ENCODE measurements at places on chromosomes 3 and 15.

- H3K4me3 ChIP-seq = no peak overlapping the region
- no peak overlapping the region for H3K27ac ChIP-seq
- H3K36me3 ChIP-seq = no peaks in the 10 kb centered on the region
- DNase-seq = no peak
- peaks cover 82% of the 10 kb centered on the region for H3K27me3 ChIP-seq
- H3K4me1 ChIP-seq = peaks cover 10% of the 10 kb centered on the region
These were observed 6.3 kb upstream of the MECOM start for GRCh38 chr3:169669816-169670215.

DNA sequence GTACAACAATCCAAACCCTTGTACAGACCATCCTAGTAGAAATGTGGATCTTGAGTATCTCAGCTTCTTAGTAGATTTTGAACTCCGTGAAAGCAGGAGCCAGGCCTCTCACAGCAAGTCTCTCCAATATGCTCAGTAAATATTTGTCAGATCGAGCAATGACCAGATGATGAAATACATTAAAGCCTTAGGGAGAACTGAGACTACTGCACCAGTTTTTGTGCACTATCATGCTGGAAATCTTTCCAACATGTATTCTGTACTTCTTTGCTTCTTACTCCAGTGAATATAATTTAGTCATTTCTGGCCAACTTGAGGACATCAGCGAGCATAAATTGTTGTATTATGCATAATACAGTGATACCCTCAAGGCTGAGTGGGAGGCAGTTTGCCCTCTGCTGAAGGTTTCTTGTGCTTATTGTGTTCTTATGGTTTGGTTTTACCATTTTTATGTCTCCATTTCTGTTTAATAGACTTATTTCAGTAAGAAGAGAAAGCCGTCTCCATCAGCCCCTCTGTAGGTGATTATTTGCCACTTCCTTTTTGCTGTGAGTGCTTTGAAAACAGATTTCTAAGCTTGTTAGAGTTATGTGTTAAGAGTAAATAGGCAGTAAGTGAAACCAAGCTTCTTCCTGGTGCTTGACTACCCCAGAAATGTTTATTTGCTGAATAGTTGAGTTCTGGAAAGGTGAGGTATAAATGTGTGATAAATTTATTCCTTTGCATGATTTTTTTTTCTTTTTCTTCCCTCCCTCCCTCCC is 147.1 kb downstream of the PGPEP1L start:
- peak overlapping the region; percentile 80 for H3K27ac ChIP-seq
- peaks cover 39% of the 10 kb centered on the region for H3K4me1 ChIP-seq
- peak overlapping the region; percentile 36 for H3K4me3 ChIP-seq
- H3K27me3 ChIP-seq = no peaks in the 10 kb centered on the region
- no peak for DNase-seq

GRCh38 chr3:129087138-129087702 is 26.6 kb downstream of the GP9 start:
- H3K4me1 ChIP-seq = no peaks in the 10 kb centered on the region
- peaks cover 6% of the 10 kb centered on the region for H3K36me3 ChIP-seq
- no peak overlapping the region for H3K27ac ChIP-seq
- no peaks in the 10 kb centered on the region for H3K27me3 ChIP-seq
- H3K4me3 ChIP-seq = no peak overlapping the region
- no peak for DNase-seq

- no peaks in the 10 kb centered on the region for H3K4me1 ChIP-seq
- H3K4me3 ChIP-seq = no peak overlapping the region
- no peaks in the 10 kb centered on the region for H3K36me3 ChIP-seq
- no peaks in the 10 kb centered on the region for H3K27me3 ChIP-seq
- no peak for DNase-seq
These were observed 87.3 kb downstream of the NSUN3 start for GRCh38 chr3:94150113-94150512.

GRCh38 chr15:62877276-62877857 is 165.2 kb upstream of the TPM1 start:
- H3K36me3 ChIP-seq = no peaks in the 10 kb centered on the region
- H3K4me3 ChIP-seq = no peak overlapping the region
- peaks cover 10% of the 10 kb centered on the region for H3K4me1 ChIP-seq
- no peak for DNase-seq
- no peak overlapping the region for H3K27ac ChIP-seq

GRCh38 chr3:44894485-44894884 is 20.1 kb downstream of the TGM4 start:
- no peak overlapping the region for H3K27ac ChIP-seq
- no peak overlapping the region for H3K4me3 ChIP-seq
- H3K4me1 ChIP-seq = peaks cover 1% of the 10 kb centered on the region
- H3K36me3 ChIP-seq = no peaks in the 10 kb centered on the region
- no peaks in the 10 kb centered on the region for H3K27me3 ChIP-seq

DNA sequence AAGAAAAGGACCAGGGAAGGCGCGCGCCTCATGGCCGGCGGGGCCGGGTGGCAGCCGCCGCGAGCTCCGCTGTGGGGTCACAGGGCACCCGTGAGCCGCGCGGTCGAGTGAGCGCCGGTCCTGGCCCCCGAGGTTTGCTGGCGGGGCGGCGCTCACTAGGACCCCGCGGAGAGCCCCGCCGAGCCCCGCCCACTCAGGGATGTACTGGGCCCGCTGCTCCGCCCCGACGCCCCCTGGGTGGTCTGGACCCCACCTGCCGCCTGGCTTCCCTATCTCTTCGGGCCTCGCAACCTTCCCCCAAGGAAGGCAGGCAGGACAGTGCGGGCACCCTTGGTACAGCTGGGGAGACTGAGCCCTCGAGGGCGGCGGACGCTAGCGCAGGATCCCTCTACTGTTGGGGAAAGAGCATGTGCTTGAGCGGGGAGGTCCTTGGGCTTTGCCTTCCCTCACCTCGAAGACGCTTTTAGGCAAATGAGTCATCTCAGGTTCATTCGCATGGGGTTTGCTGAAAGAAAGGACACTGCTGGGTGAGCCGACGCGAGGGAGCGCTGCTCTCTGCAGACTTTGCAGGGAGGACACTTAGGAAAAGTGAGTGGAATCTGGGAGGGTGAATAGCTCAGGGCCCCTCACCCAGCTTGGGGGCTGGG is at the start of gene CHRNB4:
Gene CHRNB4 (minus strand): TSS at position 109 of the 647 bp plus-strand sequence. CDS start 77 bp downstream, at position 32.
- H3K4me3 ChIP-seq = peak within 1 kb of the TSS; percentile 56
- H3K27me3 ChIP-seq = peaks cover 23% of the 10 kb centered on the region
- H3K4me1 ChIP-seq = peaks cover 10% of the 10 kb centered on the region
- no peak within 1 kb of the TSS for H3K27ac ChIP-seq
- DNase-seq = no peak
- H3K36me3 ChIP-seq = no peaks in the 10 kb centered on the region

DNA sequence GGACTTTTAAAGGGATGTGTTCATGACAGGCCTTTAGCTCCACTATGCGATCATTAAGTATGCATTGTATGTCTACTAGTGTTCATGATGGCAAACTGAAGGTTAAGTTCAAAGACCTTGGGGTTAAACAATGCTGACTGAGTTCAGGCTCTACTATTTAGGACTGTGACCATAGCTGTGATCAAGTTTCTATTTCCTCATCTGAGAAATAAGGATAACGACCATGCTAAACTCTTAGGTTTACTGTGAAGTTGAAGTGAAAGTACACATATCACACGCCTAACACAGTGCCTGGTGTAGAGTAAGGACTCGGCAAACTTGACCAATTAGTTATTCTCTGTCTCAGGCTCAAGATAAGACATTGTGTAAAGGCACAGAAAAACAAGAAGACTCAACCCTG is 243.2 kb downstream of the MBNL1 start:
- no peak overlapping the region for H3K27ac ChIP-seq
- peaks cover 5% of the 10 kb centered on the region for H3K27me3 ChIP-seq
- no peaks in the 10 kb centered on the region for H3K36me3 ChIP-seq
- H3K4me3 ChIP-seq = no peak overlapping the region
- no peaks in the 10 kb centered on the region for H3K4me1 ChIP-seq

DNA sequence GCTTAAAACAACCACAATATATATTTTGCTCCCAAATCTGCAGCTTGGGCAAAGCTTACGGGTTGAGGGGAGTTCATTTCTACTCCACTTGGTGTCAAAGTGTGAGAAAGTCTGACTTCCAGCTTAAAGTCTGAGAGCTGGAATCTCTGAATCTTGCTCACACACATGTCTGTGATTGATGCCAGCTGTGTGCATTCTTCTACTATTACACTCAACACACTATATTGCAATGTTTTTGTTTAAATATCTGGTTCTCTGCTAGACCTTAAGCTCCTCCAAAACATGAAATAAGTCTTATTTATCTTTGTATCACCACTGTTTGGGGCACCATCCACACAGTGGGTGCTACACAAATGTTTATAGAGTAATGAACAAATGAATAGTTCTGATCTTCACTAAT is 36.7 kb upstream of the SECISBP2L start:
- H3K27me3 ChIP-seq = peaks cover 8% of the 10 kb centered on the region
- H3K4me3 ChIP-seq = no peak overlapping the region
- H3K4me1 ChIP-seq = no peaks in the 10 kb centered on the region
- no peaks in the 10 kb centered on the region for H3K36me3 ChIP-seq

- H3K4me3 ChIP-seq = no peak overlapping the region
- H3K27ac ChIP-seq = no peak overlapping the region
- no peaks in the 10 kb centered on the region for H3K36me3 ChIP-seq
- H3K27me3 ChIP-seq = no peaks in the 10 kb centered on the region
- H3K4me1 ChIP-seq = no peaks in the 10 kb centered on the region
- no peak for DNase-seq
These were observed 1278.0 kb downstream of the OTOL1 start for GRCh38 chr3:162774613-162775100.

GRCh38 chr15:33104212-33104611 is 90.3 kb downstream of the FMN1 start:
- peaks cover 57% of the 10 kb centered on the region for H3K27me3 ChIP-seq
- H3K4me1 ChIP-seq = peaks cover 12% of the 10 kb centered on the region
- peak; percentile 61 for DNase-seq
- no peak overlapping the region for H3K27ac ChIP-seq
- H3K36me3 ChIP-seq = no peaks in the 10 kb centered on the region
- peak overlapping the region; percentile 59 for H3K4me3 ChIP-seq

- H3K27ac ChIP-seq = no peak overlapping the region
- no peak overlapping the region for H3K4me3 ChIP-seq
- H3K4me1 ChIP-seq = peaks cover 16% of the 10 kb centered on the region
- peaks cover 36% of the 10 kb centered on the region for H3K27me3 ChIP-seq
These were observed 5.0 kb downstream of the TMEM207 start for GRCh38 chr3:190444576-190445145.

DNA sequence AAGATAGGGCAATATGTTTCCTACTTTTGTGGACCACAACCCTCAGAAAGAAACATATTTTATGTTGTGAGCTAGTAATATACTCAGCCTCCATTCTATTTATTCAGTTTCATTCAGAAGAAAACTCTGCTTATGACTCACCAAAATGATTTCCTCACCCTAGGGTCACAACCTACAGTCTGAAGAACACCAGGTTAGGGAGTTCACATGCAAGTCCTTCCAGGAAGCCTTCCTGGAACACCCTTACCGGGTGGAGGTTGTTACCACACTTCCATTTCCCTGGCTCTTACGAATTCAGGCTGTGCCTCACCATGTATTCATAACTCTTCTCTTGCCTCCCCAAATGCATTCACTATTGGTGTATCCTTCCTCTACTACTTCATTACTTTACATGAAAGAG is 228.0 kb upstream of the ADAMTS9 start:
- no peak for DNase-seq
- H3K4me3 ChIP-seq = no peak overlapping the region
- H3K27me3 ChIP-seq = no peaks in the 10 kb centered on the region
- no peak overlapping the region for H3K27ac ChIP-seq
- H3K4me1 ChIP-seq = no peaks in the 10 kb centered on the region

GRCh38 chr3:194836661-194837060 is 151.0 kb downstream of the FAM43A start:
- H3K36me3 ChIP-seq = no peaks in the 10 kb centered on the region
- no peaks in the 10 kb centered on the region for H3K4me1 ChIP-seq
- no peak for DNase-seq
- H3K27ac ChIP-seq = no peak overlapping the region
- H3K4me3 ChIP-seq = no peak overlapping the region

- no peaks in the 10 kb centered on the region for H3K4me1 ChIP-seq
- H3K27me3 ChIP-seq = no peaks in the 10 kb centered on the region
- no peak for DNase-seq
- no peak overlapping the region for H3K4me3 ChIP-seq
These were observed 126.1 kb upstream of the CTNNB1 start for GRCh38 chr3:41073190-41073589.

GRCh38 chr15:81060470-81060869 is 59.7 kb downstream of the TLNRD1 start:
- H3K4me1 ChIP-seq = peaks cover 3% of the 10 kb centered on the region
- no peaks in the 10 kb centered on the region for H3K36me3 ChIP-seq
- H3K27me3 ChIP-seq = peaks cover 18% of the 10 kb centered on the region
- H3K27ac ChIP-seq = no peak overlapping the region
- no peak overlapping the region for H3K4me3 ChIP-seq

GRCh38 chr3:195612075-195612800 is 28.5 kb upstream of the APOD start:
- peaks cover 20% of the 10 kb centered on the region for H3K4me1 ChIP-seq
- no peak for DNase-seq
- H3K27ac ChIP-seq = peak overlapping the region; percentile 16
- H3K4me3 ChIP-seq = no peak overlapping the region
- no peaks in the 10 kb centered on the region for H3K27me3 ChIP-seq

GRCh38 chr3:128054367-128054766 is 2.1 kb downstream of the SEC61A1 start:
- H3K27me3 ChIP-seq = no peaks in the 10 kb centered on the region
- peaks cover 35% of the 10 kb centered on the region for H3K4me1 ChIP-seq
- H3K36me3 ChIP-seq = peaks cover 56% of the 10 kb centered on the region
- no peak overlapping the region for H3K27ac ChIP-seq

DNA sequence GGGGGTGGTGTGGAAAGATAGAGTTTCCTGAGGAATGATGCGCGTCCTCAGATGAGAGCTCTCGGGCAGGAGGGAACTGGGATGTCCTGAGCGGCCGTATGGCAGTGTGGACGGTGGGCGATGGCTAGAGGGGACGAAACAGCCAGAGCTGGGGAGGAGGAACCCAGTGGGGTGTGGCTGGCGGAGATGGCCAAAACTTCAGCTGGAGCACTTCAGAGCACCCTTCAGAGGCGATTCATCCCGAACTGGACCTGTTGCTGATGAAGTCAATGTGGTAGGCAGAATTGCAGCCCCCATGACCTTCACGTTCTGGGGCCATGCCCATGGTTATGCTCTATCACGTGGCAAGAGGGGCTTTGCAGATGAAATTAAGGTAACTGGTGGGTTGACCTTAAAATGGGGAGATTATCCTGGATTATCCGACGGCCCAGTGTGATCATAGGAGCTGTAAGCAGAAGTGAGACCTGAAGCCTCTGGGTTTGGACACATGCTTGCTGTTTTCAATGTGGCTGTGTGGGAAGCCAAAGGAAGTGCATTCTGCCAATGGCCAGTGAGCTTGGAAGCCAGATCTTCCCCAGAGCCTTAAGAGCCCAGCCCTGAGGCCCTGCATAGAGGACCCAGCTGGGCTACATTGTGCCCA is 52.3 kb downstream of the ATP1B3 start:
- H3K27me3 ChIP-seq = no peaks in the 10 kb centered on the region
- no peak for DNase-seq
- H3K36me3 ChIP-seq = peaks cover 24% of the 10 kb centered on the region

- no peaks in the 10 kb centered on the region for H3K4me1 ChIP-seq
- no peaks in the 10 kb centered on the region for H3K36me3 ChIP-seq
- no peak overlapping the region for H3K4me3 ChIP-seq
- DNase-seq = no peak
- H3K27ac ChIP-seq = no peak overlapping the region
These were observed 311.5 kb upstream of the ROPN1 start for GRCh38 chr3:124303305-124303910.

GRCh38 chr3:174125267-174125824 is 727.8 kb downstream of the NLGN1 start:
- H3K27ac ChIP-seq = no peak overlapping the region
- no peaks in the 10 kb centered on the region for H3K4me1 ChIP-seq
- H3K27me3 ChIP-seq = no peaks in the 10 kb centered on the region
- H3K36me3 ChIP-seq = no peaks in the 10 kb centered on the region
- no peak for DNase-seq

Measured in T-helper 2 cell treated with Interferon-gamma antibody and Interleukin-4, amounts not matched to agents 5 μg/mL and 100 μg/mL, for 36 hours (primary cell).